T-helper 1 cell (primary cell): ENCODE measurements at places on chromosomes 1 and 21.

GRCh38 chr1:75587692-75588091 lies 23.2 kb downstream of the SLC44A5 start:
- no peak for DNase-seq

DNA sequence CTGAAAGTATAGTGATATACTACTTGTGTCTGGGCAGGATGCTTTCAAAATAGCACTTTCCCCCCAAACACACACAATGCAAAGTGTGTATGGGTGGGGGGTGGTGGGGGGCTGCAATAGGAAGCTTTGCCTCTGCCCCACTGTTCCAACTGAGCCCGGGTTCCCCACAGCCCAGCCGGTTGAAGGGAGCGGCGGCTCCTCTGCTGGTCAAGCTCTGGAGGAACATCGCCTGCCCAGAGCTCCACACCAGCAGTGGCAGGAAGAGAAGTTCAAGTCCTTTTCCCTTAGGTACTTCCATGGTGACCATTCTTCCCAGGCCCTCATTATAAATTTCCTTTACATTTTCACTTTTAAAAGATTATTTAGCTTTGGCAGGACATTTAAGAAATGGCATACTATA lies 74.9 kb downstream of the CAPZB start:
- no peak for DNase-seq

DNA sequence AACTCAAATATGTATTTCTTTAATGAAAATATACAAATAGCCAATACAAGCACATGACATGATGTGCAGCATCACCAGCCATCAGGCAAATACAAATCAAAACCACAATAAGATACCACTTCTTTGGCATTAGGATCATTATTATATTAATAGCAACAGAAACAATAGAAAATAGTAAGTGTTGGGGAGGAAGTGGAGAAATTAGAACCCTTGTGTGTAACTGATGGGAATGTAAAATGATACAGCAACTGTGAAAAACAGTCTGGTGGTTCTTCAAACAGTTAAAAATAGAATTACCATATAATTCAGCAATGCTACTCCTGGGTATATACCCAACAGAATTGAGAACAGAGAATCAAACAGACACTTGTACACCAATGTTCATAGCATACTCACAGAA lies 40.8 kb upstream of the FCER1A start:
- no peak for DNase-seq

GRCh38 chr1:29057700-29058099 lies 66.0 kb downstream of the TMEM200B start:
- no peak for DNase-seq

DNA sequence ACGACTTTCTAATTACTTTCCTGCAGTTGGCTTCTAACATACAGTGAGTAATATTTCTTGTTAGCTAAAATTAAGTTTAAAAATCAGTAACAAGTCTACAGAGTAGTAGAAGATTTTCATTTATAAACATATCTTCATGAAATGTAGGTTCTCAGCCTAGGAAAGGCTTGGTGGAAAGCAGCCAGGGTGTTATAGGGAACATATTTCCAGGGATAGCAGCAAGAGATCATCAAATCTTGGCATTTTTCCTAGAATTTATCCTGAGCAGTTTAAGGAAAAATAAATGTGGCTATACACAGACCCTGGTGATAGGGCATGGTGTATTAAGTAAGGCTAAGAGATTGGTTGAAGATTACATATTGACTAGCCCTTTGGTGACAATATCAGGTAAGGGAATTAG lies 203.5 kb upstream of the NEGR1 start:
- no peak for DNase-seq

GRCh38 chr1:66356605-66357004 lies 177.3 kb upstream of the SGIP1 start:
- DNase-seq: no peak
